ENCODE measurements at places on chromosomes 6 and 20. TPM values are rescaled to one million over a fixed set of nuclear protein-coding genes. Genes with fewer than 3 reads are reported as not detected.

The HLA-DQB1 gene
- total RNA-seq = not detected

The PKIB gene
- total RNA-seq = 1.0 TPM

The TBX18 gene
- total RNA-seq = 17.2 TPM

The LHFPL5 gene
- not detected for total RNA-seq

The MMP24OS gene
- 87.0 TPM for total RNA-seq

The TCP11 gene
- total RNA-seq = not detected

The CCDC167 gene
- 41.6 TPM for total RNA-seq

The PRICKLE4 gene
- 0.61 TPM for total RNA-seq

The GNL1 gene
- total RNA-seq = 33.8 TPM

The PTGIS gene
- total RNA-seq = not detected

The CLIC5 gene
- total RNA-seq = not detected

The FOXS1 gene
- 0.46 TPM for total RNA-seq

The SIRPB2 gene
- total RNA-seq = not detected

The GRM1 gene
- 0.07 TPM for total RNA-seq

The GSTA1 gene
- total RNA-seq = not detected

The ADGB gene
- not detected for total RNA-seq

The THBS2 gene
- total RNA-seq = not detected

The MRAP2 gene
- total RNA-seq = 1.4 TPM

The GLP1R gene
- not detected for total RNA-seq

The MOG gene
- total RNA-seq = not detected

The LRRN4 gene
- total RNA-seq = not detected

The TFAP2C gene
- total RNA-seq = 16.1 TPM

The MYCT1 gene
- total RNA-seq = 0.13 TPM

The CLPSL1 gene
- total RNA-seq = not detected

The ENPP5 gene
- total RNA-seq = not detected

The GNMT gene
- total RNA-seq = not detected

The FERMT1 gene
- 17.0 TPM for total RNA-seq

The PPIL4 gene
- total RNA-seq = 22.6 TPM

The TTLL9 gene
- 0.14 TPM for total RNA-seq

The FRK gene
- 1.5 TPM for total RNA-seq

The HTR1B gene
- total RNA-seq = not detected

The MUCL3 gene
- not detected for total RNA-seq

The TRERF1 gene
- 5.3 TPM for total RNA-seq

The PPP1R14C gene
- 0.78 TPM for total RNA-seq

The MYH7B gene
- total RNA-seq = 0.04 TPM

The CNBD2 gene
- total RNA-seq = 5.1 TPM

The ERVFRD-1 gene
- total RNA-seq = not detected

The PCNA gene
- 433 TPM for total RNA-seq

The MICB gene
- 7.5 TPM for total RNA-seq

The GJA1 gene
- 50.3 TPM for total RNA-seq

The DDX43 gene
- not detected for total RNA-seq

The CST5 gene
- not detected for total RNA-seq

The PSORS1C1 gene
- total RNA-seq = 4.4 TPM

The DEFB132 gene
- not detected for total RNA-seq

The GGTLC1 gene
- total RNA-seq = not detected

The BACH2 gene
- 0.33 TPM for total RNA-seq

The FAM162B gene
- 0.15 TPM for total RNA-seq

The KIAA1755 gene
- total RNA-seq = 0.21 TPM

The IL17A gene
- not detected for total RNA-seq

The PTCHD4 gene
- total RNA-seq = not detected

The MEP1A gene
- not detected for total RNA-seq

The CST7 gene
- not detected for total RNA-seq

The TMEM151B gene
- total RNA-seq = not detected

The FAM217A gene
- total RNA-seq = not detected

The ACTR5 gene
- total RNA-seq = 10.7 TPM

The SIRPB1 gene
- 0.90 TPM for total RNA-seq

The EFCAB8 gene
- total RNA-seq = not detected
